ENCODE measurements at places on chromosomes 7 and 10. TPM values are rescaled to one million over a fixed set of nuclear protein-coding genes. Genes with fewer than 3 reads are reported as not detected.

ALOX5 gene
- total RNA-seq, result 1.4 TPM

CNPY1 gene
- not detected for total RNA-seq

KCP gene
- 1.2 TPM for total RNA-seq

LIPM gene
- total RNA-seq, result not detected

SPDYE9 gene
- total RNA-seq, result not detected

CALHM3 gene
- not detected for total RNA-seq

HOXA10 gene
- total RNA-seq, result not detected

METTL27 gene
- 5.2 TPM for total RNA-seq

CYP26A1 gene
- 1.2 TPM for total RNA-seq

SRRM3 gene
- 0.89 TPM for total RNA-seq

NYAP1 gene
- total RNA-seq, result 9.0 TPM

OPN4 gene
- total RNA-seq, result not detected

VSTM4 gene
- total RNA-seq, result 2.3 TPM

FAM25C gene
- total RNA-seq, result not detected

PNLIPRP3 gene
- total RNA-seq, result not detected

CYP3A7 gene
- not detected for total RNA-seq

TMEM236 gene
- total RNA-seq, result under 0.01 TPM

ASB4 gene
- total RNA-seq, result not detected

ACSM6 gene
- not detected for total RNA-seq

ACTL6B gene
- not detected for total RNA-seq

LAMB1 gene
- total RNA-seq, result 32.8 TPM

CTAGE4 gene
- not detected for total RNA-seq

DLX6 gene
- total RNA-seq, result not detected

CEP55 gene
- 23.8 TPM for total RNA-seq

IDI2 gene
- total RNA-seq, result not detected

POMZP3 gene
- total RNA-seq, result 16.3 TPM

HOXA1 gene
- 0.42 TPM for total RNA-seq

HHEX gene
- 0.32 TPM for total RNA-seq

ATRNL1 gene
- total RNA-seq, result 14.1 TPM

SFTPA1 gene
- not detected for total RNA-seq

FAM131B gene
- total RNA-seq, result 3.0 TPM

BAIAP2L1 gene
- 11.6 TPM for total RNA-seq

NEBL gene
- total RNA-seq, result 270 TPM

CDK6 gene
- total RNA-seq, result 98.1 TPM

IFT22 gene
- total RNA-seq, result 36.6 TPM

GPR85 gene
- total RNA-seq, result 0.32 TPM

ARL4A gene
- 6.9 TPM for total RNA-seq

EBLN1 gene
- not detected for total RNA-seq

ADAMTS14 gene
- 0.63 TPM for total RNA-seq

ARMC3 gene
- 0.07 TPM for total RNA-seq

SH2D4B gene
- 0.18 TPM for total RNA-seq

CAV2 gene
- total RNA-seq, result 6.4 TPM

TDRD1 gene
- not detected for total RNA-seq

BET1 gene
- 22.7 TPM for total RNA-seq

FKBP6 gene
- not detected for total RNA-seq

FOXL3 gene
- total RNA-seq, result not detected

PLCE1 gene
- total RNA-seq, result 0.99 TPM

TCERG1L gene
- 0.32 TPM for total RNA-seq

MBLAC1 gene
- 3.7 TPM for total RNA-seq

CDHR3 gene
- total RNA-seq, result 12.2 TPM

All from cardiac muscle cell (in vitro differentiated cells and primary cell).